ENCODE measurements at places on chromosomes 11 and 22.

GRCh38 chr11:68328374-68329091 is 16.1 kb downstream of the LRP5 start:
- no peak for DNase-seq

GRCh38 chr22:38176170-38176741 is 5.4 kb downstream of the PLA2G6 start:
- peak; percentile 86 for DNase-seq

- DNase-seq = no peak
Measured at GRCh38 chr11:62435846-62436660, 17.2 kb downstream of the SCGB1A1 start.

- DNase-seq = no peak
Measured at GRCh38 chr22:20146777-20147176, 4.1 kb downstream of the CCDC188 start.

- no peak for DNase-seq
Measured at GRCh38 chr22:32603651-32604540, 129.3 kb downstream of the FBXO7 start.

- DNase-seq = no peak
Measured at GRCh38 chr11:119853581-119854360, 124.8 kb upstream of the NECTIN1 start.

DNA sequence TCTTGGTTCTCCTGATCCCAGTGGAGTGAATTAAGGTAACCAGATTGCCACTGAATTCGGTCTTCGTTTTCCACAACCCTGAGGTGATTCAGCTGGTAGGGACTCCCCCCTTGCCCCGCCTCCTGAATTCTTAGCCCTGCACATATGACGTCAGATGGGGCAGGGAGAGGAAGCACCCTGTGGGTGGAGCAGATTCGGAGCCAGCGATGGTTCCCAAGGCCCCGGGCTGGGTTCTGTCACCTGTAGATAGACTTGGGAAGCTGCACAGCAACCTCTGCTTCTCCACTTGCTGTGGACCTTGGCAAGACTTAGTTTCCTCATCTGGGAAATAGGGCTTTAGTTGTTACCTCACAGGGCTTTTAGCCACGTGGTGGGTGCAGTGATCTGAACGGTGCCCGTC is 67.8 kb downstream of the CTTN start:
- no peak for DNase-seq

- DNase-seq = peak; percentile 78
Measured at GRCh38 chr22:27135031-27135981, 477.9 kb downstream of the MIAT start.

DNA sequence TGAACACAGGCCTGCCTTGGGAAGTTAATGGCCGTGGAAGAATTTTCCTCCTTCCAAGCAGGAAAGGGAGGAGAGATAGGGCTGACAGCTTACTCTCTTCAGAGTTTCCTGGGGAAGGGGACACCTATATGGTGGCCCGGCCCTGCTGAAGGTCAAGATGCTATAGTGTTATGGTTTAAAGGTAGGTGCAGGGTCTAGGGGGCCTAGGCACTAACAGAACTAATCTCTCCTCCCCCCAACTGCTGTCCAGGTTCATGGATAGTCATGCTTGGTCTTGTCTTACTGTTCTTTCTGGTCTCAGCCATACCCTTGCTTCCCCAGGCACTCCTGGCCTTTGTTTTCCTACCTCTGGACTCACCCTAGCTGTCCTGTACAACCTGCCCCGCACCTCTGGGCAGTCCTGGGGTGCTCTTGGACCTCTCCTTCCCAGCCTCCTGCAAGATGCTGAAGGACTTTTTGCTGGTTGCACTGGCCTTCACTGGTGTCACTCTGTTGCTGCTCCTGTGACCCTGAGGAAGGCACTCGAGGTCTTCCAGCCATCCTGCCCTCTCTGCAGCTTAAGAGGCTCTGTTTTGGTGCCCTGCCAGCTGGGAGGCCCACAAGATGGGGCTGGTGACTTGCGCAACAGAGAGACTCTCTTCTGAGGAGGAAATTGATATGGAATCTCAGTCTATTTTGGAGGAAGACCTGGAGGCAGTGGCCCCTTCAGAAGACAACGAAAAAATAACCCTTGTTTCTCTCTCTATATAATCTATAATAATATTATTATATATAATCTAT is 17.9 kb downstream of the SEC14L3 start:
- DNase-seq = no peak

- DNase-seq = no peak
Measured at GRCh38 chr22:42327462-42328129, 57.1 kb upstream of the TCF20 start.

- peak; percentile 83 for DNase-seq
Measured at GRCh38 chr22:50544078-50544745, 1.5 kb upstream of the KLHDC7B start.

DNA sequence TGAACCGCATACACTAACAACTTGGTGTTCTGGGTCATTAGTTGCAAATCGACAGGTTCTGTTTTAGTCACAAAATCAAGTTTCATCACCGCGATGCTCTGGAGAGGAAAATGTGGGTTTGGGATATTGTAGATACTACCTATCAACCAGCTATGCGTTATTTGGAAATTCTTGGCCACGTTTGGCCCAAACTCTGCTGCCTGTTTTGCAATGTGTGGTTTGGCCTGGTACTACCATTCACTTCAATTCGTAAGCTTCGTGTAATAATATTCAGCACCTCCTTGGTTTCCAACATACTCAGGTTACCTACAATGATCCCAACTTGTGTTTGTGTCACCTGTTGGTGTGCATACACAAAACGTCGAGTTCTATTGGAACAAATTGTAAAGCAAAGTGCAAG is 16.2 kb upstream of the ACER3 start:
- DNase-seq = no peak

DNA sequence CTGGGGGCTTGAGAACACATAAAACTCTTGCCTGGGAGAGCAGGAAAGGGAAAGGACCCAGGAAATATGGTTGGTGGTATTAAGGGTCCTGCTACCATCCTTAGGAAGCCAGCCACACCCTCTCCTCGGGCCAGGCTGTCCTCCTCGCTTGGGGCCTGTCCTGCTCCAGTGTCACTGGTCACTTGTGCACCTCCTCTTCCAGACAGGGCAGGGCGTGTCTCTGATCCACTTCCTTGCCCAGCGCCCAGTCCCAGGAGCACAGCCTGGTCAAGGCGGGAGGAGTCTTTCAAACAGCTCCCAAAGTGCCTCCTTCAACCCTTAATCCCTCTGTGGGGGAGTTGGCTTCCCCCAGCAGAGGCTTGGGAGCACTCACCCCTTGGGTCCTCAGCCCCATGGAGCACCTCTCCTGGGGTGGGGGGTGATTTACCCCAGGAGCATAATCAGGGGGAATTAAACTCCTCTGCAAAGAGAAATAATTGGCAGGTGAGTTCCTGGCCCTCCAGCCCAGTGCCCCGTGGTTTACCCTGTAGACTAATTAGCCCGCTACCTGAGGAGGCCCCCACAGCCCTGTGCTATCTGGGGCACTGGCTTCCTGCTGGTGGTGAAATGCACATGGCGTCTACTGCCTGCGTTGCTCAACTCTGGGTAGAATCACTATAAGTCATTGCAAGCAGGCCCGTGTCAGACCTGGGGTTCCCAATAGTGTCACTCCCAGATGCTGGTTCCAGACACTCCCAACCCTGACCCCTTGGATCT is 8.0 kb downstream of the TMPRSS6 start:
- DNase-seq = no peak

DNA sequence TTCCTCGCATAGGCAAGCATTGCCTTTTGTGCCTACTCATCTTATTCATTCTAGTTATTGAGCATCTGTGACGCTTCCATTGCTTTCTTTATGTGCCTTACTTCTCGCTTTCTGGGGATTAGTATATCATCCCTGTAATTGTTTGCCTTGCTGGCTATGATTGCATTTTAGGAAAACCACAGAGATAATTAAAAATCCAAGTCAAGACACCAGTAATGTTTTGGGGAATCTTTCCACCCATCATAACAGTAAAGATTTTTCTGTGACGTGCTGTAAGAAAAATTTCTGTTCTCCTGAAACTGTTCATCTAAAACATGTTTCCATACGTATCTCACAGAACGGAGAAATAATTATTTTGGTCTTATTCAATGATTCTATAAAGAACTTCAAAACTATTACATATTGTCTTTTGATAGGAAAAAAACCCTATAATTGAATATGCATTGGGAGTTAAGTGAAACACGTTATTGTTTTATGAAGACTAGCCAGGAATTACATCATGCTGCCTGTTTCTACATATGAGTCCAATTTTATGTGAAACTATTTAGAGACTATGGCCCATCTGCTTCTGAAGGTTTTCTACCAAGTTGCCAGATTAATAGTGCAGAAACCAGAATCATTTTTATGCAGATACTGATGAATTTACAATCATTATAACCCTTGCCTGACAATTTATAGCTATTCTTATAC is 133.7 kb upstream of the FIBIN start:
- DNase-seq = peak; percentile 8

DNA sequence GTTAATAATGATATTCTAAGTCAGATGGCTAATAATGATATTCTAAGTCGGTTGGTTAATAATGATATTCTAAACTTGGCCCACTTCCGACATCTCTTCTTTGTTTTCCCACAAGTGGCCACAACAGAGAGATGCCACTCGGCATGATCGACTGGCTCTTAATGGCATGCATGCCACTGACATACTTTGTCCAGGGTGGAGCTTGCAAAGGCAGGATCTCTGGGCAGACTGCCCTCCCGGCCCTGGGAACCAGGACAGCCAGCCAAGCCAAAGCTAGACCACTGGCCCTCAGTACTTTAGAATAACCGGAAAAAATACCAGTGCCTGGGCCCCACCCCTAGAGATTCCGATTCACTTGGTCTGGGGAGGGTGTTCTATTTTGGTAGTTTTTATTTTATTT is 78.1 kb downstream of the KIAA1671 start:
- peak; percentile 45 for DNase-seq

GRCh38 chr11:12540075-12540680 is 134.0 kb upstream of the TEAD1 start:
- no peak for DNase-seq

DNA sequence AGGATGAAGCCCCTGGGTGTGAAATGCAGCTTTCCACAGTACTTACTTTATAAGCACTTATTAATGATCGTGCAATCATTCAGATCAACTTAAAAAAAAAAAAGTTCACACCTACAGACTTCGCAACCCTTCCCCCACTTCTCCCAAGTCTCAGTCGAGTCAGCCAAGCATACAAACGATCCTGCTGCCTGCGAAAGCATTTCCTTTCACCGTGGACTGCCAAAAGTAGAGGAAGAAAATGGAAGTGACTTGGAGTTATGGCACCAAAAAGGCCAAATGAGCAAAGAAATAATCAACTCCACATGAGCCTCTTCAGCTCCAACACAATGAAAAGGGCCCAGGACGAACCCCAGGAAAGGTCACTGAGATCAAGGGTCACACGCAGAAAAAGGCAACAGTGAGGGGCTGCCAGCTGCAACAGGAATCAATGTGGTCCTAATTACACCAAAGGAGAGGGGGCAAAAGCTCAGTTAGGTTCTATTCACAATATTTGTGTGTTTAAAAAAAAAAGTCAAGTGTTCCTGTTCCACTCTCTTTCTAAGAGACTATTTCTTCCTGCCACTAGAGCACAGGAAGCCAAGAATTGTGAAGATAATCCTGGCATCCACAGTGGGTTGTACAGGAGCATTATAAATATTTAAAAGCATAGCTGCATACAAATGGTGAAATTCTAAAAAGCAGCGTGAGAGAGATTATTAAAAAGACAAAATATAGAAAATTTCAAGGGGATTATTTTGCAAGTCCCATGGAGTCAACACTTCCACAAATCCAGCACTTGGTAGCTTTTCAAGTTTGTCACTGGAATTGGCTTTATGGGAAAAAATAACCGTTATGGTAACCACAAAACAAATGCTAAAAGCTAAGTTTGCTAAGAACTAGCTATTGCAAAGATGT is 28.4 kb downstream of the CDON start:
- no peak for DNase-seq

DNA sequence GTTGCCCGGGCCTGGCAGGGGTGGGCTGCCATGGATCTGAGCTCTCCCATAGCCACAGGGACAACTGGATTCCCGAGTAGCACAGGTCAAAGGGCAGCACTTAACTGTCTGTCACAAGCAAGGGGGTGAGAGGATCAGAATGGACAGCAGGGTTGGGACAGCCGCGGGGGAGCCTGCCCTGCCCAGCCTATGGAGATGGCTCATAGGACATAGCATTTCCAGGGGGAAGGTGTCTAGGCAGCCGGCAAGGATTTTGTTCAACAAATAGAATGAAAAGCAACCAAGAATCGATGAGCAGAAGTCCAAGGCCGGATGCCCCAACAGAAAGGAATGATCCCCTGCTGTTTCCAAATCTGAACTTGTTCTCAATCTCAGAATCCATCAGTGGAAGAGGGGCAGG is 92.9 kb downstream of the RPS6KA4 start:
- DNase-seq = no peak

DNA sequence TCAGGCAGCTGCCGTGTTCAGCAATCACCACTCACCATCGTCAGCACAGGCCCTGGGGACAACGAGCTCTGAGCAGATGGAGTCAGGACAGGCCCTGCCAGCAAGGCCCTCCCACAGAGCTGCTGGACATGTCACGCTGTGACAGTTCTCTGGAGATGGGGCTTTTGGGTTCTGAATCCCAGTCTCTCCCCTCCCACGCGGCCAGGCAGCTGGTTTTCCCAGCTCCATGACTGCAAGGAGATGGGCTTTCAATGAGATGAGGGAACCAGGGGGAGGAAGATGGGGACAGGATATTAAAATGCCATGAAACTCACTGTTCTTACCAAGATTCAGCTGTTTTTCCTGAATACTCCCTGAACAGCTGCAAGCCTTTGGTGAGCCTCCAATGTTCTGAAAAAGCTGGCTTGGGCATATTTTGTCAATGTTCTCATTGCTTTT is 305.9 kb downstream of the BRD1 start:
- DNase-seq = no peak

- peak; percentile 99 for DNase-seq
Measured at GRCh38 chr11:85685820-85686459, at the start of gene CCDC89. Gene CCDC89 (minus strand): TSS chr11:85686195. CDS start chr11:85686130, 65 bp downstream.

DNA sequence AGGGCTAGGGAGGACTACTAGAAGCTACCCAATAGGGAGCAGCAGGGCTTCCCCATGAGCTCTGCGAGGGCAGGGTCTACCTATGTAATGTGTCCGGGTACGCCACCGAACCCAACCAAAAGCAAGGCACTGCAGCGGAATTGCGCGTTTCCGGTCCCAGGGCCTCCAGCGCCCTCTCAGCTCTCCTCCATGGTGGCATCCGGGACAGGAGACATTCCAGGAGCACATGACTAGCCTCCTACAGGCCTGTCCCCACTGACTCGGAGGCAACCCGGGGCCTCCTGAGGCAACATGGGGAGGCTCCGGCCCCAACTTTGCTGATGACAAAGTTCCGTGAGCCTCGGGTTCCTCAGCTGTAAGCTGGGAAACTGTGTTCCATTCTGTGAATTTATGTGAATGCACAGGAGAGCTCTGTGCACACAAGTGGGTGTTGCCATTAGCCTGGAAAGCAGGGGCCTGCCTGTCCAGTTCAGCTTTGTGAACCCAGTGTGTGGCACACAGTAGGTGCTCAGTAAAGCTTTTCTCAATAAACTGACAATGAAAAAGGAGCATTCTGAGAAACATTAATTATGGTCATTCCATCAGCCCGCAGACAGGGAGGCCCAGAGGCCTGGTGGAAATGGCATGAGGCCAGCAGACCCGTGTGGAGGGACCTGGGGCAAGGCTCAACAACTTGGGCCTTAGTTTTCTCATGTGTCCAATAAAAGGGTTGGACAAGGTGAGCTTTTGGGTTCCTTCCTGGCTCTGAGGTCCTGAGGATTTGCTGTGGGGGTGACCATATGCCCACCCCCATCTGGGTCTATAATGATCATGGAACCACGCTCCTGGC is 50.3 kb downstream of the CHRDL2 start:
- DNase-seq = no peak

- no peak for DNase-seq
Measured at GRCh38 chr22:33932997-33933396, 12.7 kb upstream of the LARGE1 start.

GRCh38 chr11:132220474-132220873 is 850.1 kb downstream of the NTM start:
- DNase-seq = peak; percentile 93
